ENCODE measurements at places on chromosomes 3 and 15.

- DNase-seq = no peak
These were observed 691.2 kb downstream of the TBL1XR1 start for GRCh38 chr3:176505878-176506621.

DNA sequence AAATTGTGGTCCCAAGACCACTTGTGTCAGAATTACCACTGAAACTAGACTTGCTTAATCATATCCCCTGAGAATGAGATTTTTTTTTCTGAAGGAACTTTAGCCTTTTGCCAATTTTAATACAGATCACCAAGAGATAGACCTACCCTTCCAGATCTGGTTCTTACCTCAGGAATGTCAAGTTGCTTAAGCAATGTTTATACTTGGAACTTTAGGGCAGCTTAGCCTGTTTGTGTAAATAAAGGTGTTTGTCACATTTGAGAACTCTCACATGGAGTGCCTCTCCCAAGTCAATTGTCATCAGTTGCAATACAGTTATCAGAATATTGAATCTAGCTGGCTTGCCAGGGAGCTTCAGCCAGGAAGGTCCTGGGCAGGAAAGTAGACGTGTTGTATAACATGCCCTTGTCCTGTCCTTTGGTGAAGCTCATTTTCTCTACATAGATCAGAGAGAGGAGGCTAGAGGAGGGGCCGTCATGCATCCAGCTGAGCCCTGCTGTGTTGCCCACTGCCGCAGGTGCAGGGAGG lies 3.9 kb downstream of the GPD1L start:
- no peak for DNase-seq

DNA sequence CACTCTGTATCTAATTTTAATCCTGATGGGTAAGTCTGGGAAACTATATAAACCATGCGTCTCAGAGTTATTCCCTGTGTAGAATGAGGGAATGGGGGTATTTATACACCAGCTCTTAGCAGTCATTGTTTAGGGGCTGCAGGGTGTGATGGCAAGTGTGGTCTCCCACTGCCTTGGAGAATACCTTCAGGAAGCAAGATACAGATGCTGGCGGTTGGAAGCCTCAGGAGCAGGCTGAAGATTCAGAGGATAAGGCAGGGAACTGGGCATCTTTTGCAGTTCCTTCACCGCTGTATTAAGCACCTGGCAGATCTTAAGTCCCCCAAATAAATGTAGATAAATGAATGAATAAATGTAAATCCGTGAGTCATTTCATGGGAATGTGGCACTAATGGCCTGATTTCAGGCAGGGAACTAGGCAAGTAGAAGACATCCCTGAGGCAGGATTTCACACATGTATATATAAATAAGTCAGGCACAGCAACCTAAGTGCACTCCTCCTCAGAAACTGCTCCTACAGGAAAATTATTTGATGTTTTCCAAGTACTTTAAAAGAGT lies 209.2 kb upstream of the GADL1 start:
- no peak for DNase-seq

DNA sequence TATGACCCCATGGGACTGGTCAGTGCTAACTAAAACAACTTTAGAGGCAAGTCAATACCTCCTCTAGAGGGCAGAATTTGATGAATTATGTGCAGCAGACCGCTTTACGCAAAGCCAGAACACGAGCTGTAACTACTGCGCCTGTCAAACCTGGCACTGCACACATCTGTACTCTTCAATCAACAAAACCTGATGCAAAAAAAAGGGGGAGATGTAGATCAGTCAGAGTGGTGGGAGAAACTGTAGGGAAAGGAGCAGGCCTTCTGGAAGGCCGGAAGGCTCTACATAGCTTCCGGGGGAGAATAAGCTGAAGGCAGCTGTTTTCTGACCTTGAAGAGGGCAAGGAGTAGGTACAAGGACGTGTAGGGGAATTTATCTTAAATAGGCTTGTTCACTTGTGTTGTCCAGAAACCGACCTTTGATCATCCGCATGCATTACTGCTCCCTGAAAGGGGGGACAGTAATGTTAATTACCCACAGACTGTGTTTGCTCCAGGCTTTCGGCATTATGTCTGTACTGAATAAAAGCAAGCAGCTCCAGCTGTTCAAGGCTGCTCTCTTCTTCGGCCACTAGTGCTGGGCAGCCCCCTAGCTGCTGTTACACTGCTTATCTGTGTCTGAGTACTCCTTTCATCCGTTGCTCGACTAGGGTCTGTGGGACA lies 41.0 kb downstream of the GPR160 start:
- no peak for DNase-seq

DNA sequence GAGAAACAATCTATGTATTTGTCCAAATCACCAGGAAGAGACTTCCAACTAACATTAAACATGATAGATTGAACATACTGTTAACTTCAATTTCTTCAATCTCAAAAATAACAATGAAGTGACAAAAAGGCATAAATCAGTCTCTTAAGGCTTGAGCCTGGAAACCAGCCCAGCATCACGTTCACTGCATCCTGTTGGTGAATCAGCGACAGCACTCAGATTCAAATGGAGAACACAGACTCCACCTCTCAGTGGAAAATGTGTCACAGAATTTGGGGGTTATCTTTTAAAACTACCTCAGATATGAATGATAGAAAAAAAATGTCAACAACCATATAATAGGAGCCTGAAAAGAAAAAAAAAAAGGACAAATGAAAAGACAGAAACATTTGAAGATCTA lies 212.0 kb downstream of the MINAR1 start:
- no peak for DNase-seq

- no peak for DNase-seq
These were observed 65.1 kb upstream of the TSC22D2 start for GRCh38 chr3:150342896-150343467.

- no peak for DNase-seq
These were observed 44.6 kb downstream of the FMN1 start for GRCh38 chr15:33149919-33150318.

- peak; percentile 66 for DNase-seq
These were observed 1.7 kb downstream of the TIPARP start for GRCh38 chr3:156675830-156676767.

GRCh38 chr3:188832961-188833721 lies 338.6 kb upstream of the TPRG1 start:
- DNase-seq = no peak

- no peak for DNase-seq
These were observed 664 bp upstream of the LARP6 start for GRCh38 chr15:70854666-70854976.

- DNase-seq = no peak
These were observed 105.0 kb downstream of the MYLK start for GRCh38 chr3:123778991-123779622.

- peak; percentile 43 for DNase-seq
These were observed 932 bp upstream of the PLCD1 start for GRCh38 chr3:38030126-38031021.

DNA sequence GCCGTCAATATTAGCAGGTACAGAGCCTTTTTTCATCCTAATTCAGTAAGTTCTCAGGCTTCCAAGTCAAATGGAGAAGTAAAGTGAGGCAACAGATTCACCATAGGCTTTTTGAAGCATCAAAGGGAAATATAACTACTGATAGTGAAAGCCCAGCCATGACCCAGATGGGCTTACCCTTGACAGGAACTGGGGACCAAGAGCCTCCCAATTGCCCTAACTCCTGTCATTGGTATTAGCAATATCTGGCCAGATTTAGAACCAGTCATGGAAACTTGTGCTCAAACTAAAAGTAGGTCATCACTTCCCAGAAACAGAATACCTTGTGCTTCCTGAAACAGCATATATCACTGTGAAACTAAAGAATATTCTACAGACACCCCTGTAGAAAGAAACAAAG lies 33.0 kb downstream of the NME9 start:
- DNase-seq = no peak

DNA sequence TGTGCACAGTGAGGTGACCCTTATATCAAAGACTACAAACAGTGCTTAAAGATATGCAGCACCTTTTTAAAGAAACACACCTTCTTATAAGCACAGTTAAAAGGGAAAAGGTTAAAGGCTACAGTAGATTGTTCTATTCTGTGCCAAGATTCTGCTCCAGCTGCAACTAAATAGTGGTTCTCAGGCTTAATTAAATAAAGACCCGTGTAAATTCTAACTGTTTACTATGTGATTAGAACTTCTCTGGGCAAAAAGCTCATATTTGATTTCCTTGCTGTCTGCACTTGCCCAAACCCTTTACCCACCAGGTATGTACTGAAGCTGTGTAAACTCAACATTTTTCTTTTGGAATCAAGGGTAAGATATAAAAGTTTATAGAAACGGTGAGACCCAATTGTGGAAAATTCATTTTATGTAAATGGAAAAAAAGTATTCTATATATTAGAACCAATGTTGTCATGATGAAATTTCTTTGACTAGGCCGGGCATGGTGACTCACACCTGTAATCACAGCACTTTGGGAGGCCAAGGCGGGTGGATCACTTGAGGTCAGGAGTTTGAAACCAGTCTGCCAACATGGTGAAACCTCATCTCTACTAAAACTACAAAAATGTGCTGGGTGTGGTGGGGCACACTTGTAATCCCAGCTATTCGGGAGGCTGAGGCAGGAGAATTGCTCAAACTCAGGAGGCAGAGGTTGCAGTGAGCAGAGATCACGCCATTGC lies 230.6 kb downstream of the MECOM start:
- DNase-seq = no peak

DNA sequence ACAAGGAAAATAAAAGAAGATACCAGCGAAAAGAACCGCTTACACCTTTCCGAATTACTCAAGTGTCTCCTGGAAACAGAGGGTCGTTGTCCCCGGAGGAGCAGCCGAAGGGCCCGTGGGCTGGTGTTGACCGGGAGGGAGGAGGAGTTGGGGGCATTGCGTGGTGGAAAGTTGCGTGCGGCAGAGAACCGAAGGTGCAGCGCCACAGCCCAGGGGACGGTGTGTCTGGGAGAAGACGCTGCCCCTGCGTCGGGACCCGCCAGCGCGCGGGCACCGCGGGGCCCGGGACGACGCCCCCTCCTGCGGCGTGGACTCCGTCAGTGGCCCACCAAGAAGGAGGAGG lies 325 bp downstream of the ALCAM start:
- DNase-seq = peak; percentile 59

GRCh38 chr3:162992741-162993140 lies 1496.1 kb downstream of the OTOL1 start:
- no peak for DNase-seq

DNA sequence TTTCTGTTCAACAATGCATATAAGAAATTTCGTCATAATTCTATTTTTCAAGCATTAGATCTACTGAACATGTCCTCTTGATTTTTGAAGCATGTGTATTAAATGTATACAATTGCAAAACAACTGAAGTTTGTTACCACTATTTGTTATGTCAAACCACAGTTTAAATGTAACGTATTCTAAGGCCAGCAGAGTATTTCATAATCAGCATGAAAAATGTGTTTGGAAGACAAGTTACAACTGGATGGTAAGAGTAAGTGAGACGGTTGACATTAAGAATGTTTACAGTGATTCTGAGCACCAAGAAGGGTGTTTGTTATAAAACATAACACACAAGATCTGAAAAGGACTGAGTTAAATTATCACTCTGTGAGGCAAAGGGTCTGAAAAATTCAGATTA lies 738.4 kb downstream of the PLOD2 start:
- no peak for DNase-seq

DNA sequence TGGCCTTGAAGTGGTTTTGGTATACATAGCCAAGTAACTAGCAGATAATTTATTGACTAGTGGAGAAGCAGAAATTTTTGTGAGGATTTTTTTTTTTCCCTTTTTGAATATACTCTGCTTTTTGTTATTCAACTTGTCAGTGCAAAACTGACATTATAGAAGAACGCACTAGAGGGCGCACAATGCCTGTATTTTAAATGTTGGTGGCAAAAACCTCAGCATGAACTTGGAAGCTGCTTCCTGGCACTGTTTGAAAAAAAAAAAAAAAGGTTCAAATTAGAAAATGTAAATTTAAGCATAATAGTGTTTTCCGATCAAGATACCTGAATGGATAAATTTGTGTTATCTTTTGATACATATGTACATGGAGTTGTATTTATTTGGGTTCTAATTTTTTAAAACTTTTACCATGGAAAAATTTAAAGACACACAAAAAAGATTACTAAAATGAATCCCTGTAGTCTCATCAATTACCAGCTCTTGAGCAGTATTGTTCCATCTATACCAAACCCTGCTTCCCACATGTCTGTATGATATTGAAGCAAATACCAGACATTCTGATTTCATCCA lies 56.0 kb downstream of the SLC25A26 start:
- DNase-seq = peak; percentile 84

DNA sequence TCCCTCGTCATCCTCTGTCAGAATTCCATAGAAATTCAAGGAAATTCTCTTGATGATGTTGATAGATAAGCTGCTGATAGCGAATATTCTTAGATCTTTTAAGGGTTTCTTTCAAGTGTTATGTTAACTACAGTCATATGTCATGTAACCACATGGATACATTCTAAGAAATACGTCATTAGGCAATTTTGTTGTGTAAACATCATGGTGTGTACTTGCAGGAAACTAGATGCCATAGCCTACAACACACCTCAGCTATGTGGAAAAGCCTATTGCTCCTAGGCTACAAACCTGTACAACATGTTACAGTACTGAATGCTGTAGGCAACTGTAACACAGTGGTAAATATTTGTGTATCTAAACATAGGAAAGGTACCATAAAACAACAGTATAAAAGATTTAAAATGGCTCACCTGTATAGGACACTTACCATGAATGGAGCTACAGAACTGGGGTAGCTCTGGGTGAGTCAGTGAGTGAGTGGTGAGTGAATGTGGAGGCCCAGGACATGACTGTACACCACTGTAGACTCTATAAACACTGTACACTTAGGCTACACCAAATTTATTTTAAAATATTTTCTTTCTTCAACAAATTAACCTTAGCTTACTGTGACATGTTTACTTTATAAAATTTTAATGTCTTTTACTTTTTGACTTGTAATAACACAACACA lies 34.6 kb downstream of the GLDN start:
- no peak for DNase-seq

DNA sequence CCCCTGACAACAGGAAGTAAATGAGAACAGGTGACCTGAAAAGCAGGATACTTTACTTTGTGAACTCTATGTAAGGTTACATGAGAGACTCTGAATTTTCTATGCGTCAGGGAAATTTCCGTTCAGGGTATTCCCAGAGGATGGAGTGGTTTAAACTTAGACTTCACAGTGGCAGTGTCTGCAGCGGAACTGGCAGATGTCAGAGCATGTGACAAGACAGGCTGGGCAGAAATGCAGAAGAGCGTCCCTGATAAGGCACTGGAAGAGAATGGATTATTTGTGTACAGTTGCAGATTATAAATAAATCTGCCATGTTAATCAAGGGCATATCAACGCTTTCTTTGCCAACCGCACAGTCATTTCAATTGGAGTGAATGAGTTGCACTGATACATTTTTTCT lies 598.4 kb upstream of the ZNF717 start:
- DNase-seq = no peak

DNA sequence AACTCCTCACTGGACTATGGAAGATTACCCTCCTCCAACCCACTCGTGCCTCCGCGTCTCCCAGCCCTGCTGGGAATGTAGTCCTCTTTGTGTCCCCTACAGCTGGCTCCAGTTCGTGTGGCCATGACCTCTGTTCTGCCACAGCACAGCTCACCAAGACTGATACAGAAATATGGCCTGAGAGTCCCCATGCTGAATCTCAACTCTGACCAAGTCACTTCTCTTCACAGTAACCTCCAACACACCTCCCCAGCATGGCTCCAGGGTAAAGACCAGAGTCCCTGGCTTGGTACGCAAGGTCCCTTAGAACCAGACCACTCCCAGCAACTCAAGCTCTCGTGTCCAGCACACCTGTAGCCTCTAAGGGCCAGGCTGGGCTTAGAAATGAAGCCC lies 2.3 kb upstream of the COL7A1 start:
- DNase-seq = no peak
